NCI-H2081 treated with DMSO at 0.1 percent for 48 hours (cell line): ENCODE measurements at places on chromosomes 12 and 14.
A peak's percentile ranks its signal among the peaks of the same experiment; 100 is the strongest.

- DNase-seq, result no peak
These were observed 59.5 kb downstream of the CMAS start for GRCh38 chr12:22105542-22105941.

- DNase-seq, result no peak
These were observed 48.5 kb downstream of the CDC42BPB start for GRCh38 chr14:103008768-103009357.

DNA sequence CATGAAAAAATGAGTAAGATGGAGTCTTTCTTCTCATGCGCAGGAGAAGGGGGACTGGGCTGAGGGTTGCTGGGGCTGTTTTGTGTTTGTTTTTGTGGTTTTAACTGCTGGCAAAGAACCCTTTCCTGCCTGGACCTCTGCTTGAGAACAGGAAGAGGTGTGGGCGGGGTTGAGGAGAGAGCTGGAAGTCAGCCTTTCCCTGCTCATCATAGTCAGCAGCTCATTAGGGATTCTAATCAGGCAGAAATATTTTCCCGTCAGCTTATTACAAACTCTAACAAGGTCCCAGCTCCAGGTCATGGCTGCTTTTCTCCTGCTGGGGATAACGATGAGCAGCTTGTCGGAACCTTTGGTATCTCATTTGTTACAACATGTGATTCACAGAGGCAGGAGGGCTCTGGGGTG is 185.0 kb upstream of the NRXN3 start:
- DNase-seq, result no peak

DNA sequence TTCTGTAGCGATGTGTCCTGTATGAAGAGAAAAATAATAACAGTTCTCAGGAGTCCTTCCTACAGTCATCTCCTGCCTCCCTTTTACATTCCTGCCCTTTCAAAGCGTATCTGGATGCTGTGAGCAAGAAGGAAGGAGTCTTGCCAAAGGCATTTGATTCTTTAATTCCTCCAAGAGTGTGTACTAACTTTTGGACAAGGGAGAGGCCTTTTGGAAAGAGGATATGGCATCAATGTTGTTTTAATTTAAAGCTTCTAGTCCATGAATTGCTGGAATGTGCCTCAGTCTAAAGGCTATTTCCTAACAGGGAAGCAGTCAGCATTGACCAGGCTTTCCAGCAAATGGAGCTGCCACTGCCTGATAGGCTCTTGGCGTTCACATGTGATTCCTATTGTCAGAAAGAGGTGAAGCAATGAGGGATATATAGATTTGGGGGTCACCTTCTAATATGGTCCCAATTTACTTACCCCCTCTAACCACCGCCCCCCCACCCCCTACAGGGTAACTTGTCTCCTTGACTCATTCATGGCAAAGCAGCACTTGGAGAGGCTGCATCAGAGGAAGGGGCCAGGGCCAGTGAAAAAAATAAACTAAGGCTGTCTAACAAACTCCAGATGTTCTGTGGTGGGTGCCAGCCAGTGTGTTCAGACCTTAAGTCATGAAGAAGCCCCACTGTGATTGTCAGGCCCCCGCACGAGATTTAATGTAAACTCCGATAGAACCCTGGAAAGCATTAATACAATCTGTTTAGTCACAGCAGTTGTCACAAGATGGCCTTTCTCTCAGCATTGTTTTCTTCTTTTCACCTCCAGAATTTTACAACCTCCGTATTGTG is 220.3 kb downstream of the FBXL14 start:
- no peak for DNase-seq

- DNase-seq, result peak; percentile 23
These were observed 80.9 kb downstream of the SYNE2 start for GRCh38 chr14:63933711-63934110.

DNA sequence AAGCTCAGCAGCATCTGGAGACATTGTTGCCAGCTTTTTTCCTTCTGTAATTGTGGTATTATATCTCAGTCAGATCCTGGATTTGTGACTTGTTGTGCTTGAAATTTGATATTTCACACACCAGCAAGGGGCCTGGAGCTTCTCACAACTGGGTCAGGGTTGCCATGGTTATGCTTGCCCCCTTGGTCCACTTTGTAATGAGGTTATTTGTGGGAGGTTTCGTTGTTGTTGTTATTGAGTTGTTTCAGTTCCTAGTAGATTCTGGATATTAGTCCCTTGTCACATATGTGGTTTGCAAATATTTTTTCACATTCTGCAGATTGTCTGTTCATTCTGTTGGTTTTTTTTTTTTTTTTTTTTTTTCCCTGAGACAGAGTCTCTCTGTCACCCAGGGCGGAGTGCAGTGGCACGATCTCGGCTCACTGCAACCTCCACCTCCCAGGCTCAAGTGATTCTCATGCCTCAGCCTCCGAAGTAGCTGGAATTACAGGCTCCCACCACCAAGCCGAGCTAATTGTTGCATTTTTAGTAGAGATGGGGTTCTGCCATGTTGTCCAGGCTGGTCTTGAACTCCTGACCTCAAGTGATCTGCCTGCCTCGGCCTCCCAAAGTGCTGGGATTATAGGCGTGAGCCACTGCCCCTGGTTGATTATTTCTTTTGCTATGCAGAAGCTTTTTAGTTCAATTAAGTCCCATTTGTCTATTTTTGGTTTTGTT is 80.6 kb upstream of the ETV6 start:
- DNase-seq, result no peak

DNA sequence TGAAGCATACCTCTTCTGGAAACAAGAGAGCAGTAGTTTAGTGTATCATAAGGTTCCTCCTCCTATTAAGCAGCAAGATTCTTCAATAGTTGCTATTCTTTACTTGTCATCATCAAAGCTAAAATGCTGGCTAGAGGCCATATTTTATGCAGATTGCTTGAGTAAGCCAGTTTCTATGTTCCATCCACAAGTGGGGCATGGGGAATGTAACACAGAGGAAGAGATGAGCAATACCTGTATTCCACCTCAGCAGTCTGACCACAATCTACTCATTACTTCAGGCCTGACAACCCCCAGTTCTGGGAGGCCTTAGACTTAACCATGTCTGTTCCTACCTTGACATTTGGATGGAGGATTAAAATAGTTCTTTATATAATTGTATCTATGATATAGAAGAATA is 423.6 kb downstream of the BTG1 start:
- DNase-seq, result no peak

DNA sequence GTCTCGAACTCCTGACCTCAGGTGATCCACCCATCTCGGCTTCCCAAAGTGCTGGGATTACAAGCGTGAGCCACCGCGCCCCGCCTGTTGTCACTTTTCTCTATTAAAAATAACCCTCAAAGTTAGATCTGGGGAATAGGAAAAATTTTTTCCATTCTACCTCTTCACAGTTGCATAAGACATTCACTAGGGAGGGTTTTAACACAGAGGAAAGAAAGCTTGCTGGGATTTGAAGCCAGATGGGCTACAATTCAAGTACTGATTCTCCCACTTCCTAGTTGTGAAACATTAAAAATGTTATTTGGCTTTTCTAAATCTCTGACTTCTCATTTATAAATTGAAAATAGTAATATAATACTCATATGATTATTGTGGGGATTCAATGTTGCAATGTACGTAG is 23.3 kb upstream of the SLC15A5 start:
- no peak for DNase-seq

DNA sequence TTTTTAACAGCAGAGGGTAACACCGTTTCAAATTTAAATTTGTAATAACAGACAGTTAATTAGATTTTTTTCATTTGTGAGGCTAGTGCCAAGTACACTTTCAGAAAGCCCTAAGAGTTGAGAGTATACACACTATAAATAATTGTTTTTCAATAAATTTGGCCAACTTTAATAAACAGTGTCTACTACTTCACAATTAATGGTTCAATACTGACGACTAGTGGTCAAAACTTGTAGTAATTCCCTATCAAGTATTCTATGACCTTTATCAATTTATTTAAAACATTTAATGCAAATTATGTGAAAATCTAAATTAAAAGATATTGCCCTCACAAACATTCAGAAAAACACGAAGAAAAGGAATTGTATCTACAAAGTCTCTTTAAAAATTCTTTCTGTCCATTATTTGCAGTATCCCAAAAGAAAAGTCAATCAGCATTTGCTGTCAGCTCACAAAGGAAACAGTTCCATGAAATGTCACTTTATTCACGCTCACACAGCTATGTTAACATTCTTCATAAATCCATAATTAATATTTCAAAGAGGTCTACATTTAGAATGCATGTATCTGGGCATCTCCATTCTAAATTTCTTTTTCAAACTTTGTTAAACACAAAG is 91.2 kb downstream of the CEP128 start:
- no peak for DNase-seq

- no peak for DNase-seq
These were observed 22.6 kb upstream of the AMIGO2 start for GRCh38 chr12:47102406-47102805.

GRCh38 chr14:94121485-94121884 is 7.9 kb downstream of the IFI27L2 start:
- DNase-seq, result no peak

DNA sequence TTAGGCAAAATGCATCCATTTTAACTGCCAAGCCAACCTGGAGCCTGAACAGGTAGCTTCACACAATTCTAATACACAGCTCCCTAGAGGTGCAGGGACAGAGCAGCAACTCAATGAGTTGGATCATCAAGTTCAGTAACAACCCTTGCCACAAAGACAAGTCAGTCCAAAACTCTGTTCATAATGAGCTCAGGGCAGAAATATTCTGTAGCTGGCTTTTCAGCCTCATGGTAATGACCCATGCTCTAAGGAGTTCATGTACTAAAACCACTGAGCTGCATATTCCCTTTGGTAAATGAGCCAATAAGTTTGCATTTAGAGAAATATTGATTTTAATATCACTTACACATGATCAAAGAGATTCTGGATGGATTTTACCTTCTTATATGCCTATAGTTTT is 316.1 kb downstream of the SEC23A start:
- no peak for DNase-seq

GRCh38 chr12:23722655-23723054 is 226.8 kb downstream of the SOX5 start:
- no peak for DNase-seq

DNA sequence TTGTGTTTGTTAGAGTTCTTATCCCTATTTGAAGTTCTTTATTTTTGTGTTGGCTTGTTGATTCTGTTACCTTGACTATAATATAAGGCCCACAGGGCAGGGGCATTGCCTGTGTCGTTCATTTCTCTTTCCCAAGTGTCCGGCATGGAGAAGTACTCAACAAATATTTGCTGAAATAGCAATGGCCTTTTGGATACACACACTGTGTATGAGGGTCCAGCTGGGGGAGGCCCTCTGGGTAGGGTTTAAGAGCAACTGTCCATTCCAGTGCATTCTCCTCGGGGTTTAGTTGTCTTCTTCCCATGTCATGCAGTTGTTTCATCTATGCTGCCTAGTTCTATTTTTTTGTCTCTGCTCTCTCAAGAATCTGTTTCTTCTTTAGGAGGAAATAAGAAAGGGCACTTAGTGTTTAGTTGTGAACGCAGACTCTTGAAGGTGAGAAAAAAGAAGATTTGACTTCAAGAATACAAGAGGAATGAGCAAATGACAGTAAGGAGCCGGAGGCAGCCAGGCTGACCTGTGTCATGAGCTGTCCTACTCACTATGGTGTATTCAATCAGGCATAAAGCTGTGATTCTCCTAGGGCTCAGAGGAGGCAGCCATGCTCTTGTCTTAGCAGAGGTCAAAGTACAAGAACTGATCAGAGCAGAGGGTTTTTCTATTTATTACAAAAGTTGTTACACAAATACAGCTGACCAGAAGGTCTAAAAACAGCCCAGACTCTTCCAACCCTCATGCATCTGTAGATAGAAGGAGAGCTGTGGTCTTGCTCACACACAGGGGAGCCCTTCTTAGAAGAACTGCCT is 10.2 kb downstream of the ERG28 start:
- DNase-seq, result no peak

DNA sequence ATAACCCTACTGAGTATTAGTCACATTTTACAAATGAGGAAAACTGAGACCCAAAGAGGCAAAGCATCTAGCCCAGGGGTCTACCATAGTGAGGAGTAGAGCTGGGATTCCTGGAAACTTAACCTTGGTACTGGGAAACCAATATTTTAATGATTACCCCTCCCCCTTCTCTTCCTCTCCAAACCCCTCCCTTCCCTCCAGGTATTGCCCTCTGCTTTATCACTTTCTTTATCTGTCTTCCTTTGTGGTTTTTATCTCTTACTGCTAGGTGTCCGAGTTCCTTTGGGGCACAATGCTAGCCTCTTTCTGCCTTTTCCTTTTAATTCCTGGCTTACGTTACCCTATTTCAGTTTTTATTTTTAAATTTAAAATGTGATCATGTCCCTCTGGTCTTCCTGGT is 2.8 kb downstream of the GABARAPL1 start:
- no peak for DNase-seq

GRCh38 chr12:53166837-53167236 is 13.7 kb upstream of the ZNF740 start:
- no peak for DNase-seq

DNA sequence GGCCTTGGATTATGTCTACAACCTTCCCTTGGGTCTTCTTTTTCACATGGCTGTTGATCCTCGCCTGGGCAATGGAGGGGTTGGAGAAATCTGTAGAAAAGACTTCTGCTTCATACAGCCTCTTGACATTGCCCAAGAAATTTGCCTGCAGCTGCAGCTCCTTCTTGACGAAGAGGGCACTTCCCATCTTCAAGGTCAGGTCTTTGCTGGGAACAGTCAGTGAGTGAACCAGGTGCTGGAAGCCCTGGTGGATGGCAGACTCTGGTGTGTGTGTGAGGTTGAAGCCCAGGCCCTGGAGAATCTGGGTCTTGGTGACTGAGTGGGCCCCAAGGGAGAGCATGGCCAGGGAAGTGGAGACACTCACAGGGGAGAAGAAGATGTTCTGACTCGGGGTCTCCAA is 6.7 kb downstream of the SERPINA9 start:
- no peak for DNase-seq

GRCh38 chr12:91774434-91774921 is 371.2 kb downstream of the BTG1 start:
- DNase-seq, result no peak

DNA sequence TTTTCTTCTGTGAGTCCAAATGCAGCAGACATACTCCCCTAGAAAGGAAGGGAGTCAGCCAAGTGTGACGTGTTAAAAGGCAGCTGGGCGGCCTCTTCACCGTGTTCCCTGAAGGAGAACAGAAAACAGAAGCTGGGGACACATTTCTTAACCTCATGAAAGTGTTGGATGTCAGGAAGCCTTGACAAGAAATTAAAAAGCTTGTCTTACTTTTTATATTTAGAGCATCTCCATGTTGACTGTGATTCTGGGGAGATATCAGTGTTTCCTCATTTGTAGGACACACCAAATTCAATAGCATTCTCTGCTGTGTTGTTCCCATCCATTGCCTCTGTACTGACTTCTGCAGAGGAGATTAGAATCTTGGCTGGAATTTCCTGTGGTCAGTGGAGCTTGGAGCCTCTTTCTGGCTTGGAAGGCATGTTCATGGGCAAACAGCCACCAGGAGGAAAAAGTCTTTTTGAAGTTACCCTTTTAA is 93.7 kb downstream of the RMST start:
- DNase-seq, result no peak
